ENCODE measurements at places on chromosomes 16 and 17.

DNA sequence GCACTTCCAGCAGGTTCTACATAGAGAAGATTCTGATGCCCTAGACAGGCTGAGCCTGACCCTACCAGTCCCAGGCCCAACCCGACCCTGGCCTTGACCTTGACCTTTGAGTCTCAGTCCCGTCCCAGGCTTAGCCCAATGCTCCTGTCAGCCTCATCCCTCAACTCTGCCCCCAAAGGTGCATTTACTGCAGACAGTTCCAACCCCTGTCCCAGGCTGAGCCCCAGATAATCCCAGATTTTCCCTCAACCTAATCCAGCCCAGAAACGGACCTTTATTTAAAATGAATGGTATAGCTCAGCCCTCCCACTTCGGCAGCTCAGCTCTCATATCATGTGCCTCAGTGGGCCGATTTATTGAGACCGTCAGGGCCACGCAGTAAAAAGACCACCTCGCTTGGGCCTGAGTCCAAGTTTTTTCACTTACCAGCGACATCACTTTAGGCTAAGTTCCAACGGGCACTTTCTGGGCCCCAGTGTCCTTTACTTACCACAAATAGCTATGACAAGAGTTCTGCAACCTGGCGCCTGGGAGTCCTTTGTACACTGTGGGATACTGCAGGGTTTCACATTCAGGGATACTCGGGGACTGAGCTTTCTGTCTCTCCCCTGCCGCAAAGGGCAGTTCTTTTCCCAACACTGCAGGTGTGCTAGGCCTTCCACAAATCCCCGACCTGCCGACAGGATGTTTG lies 89.5 kb downstream of the WSCD1 start:
- no peak for DNase-seq

- DNase-seq, result no peak
Measured at GRCh38 chr16:76195056-76195455, 82.1 kb upstream of the CNTNAP4 start.

DNA sequence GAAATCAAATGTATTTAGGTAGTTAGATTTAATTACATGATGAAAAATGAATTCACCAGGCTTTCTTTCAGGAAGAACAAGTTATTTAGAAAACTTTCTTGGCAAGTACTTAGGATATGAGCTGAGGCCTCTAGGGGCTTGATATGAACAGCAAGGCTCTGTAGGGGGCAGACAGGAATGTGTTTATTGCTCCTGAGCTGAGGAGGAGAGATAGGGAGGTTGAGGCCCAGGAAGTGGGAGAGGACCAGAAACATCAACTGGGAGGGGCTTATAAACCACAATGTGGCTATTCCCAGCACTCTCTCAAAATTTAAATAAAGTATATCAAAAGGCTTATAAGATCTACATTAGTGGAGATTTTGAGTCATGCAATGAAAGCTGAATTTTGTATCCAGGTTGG lies 154.0 kb upstream of the MAF start:
- DNase-seq, result no peak

DNA sequence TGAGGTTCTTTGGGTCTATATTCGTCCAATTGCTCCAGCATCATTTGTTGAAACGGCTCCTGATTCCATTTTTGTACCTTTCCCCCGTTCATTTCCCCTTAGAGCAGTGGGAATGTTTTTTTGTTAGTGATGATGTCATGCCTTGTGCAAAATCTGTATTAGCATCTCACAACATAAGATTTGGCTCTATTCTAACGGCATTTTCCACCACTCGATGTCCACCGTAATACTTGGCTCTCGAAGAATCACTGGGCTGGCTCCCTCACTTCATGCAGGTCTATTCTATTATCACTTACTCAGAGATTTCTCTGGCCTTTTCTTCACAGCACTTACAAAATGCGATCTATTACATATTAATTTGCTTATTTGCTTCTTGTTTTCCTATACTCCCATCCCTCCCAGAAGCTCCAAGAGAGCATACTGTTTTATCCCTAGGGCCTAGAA lies 571 bp upstream of the NME1 start:
- no peak for DNase-seq

DNA sequence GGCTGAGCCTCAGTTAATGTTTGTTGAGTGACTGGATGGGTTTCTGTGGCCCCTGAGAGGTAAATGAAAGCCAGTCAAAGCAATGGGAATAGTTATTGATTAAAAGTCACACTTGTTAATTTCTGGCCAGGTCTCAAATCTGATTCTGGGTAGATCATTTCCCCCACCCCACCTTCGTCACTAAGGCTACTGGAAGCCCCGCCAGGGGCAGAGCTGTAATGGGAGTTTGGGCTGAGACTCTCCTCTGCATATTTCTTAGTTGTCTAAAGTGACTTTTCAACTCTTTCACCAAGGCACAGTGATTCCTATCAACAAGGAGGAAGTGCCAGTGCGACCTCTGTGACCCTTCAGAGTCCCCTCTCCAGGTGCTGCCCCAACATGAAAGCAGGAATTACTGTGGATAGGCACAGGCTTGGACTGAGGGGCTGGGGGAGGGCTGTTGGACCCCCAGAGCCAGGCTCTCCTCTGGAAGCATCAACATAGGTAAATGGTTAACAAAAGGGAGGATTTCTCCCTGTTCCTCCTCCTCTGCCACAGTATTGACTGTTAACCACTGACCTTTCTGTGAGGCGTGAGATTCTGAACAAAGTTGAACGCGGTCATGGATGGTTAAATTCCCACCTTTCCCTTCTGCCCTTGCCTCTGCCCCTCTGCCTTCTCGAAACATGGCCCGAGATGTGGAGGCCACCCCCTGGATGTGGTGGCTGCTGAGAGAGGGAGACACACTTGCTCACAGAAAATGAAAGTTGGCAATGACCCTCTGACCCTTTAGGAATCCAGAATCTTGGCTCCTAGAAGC lies 20.8 kb upstream of the TBX2 start:
- no peak for DNase-seq

DNA sequence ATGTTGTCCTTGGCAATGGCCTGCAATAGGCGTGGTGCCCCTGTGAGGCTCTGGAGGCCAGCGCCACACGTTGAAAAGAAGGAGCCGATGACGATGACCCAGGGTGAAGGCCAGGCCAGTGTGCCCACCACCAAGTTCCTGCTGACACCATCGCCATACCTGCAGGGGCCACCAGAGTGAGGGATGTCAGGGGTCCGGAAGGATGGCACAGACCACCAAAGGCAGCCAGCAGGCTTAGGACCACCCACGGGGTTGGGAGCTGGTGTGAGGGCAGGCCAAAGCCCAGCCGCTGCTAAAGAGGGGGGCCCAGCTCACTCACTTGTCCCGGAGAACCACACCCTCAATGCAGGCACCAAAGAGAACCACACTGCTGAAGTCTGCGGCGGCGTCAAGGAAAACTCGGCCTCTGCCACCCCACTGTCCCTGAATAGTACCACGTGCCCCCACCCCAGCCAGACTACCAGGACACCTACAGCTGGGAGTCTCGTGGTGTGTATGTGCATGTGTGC lies 6.5 kb upstream of the LCAT start:
- DNase-seq, result no peak

DNA sequence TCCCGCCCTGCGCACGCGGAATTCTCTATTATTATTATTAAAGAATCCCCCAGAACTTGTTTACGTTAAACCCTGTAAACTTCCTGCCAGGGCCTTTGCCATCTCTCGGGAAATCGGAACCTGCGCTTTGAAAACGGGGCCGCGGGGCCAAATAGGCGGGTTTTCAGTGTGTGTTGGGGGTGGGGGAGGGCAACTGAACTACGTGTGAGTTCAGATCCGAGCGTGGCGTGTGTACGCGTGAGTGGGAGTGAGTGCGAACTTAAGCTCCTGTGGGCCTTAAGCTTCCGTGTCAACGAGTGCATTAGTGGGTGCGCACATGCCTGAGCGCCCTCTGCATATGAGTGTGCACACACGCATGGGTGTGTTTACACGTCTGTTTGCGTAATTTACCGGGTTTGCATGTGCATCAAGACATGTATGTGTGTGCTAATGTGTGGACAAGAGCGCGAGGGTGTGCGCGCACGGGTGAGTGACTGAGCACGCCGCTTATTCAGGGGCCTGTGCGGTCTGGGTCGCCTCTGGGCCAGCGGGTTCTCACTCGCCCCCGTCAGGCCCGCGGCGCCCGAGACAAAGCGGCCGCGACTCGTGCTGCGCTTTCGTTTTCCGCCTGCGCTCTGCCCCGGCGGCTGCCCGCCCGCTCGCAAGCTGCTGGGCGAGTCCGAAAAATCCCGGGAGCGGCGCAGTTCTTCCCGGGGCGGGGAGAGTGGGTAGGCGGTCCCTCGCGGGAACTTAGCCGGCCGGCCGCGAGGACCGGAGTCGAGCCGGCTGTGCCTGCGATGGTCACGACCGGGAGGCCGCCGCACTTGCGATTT lies 1.2 kb upstream of the FOXF1 start:
- no peak for DNase-seq

- peak; percentile 73 for DNase-seq
Measured at GRCh38 chr17:42116705-42117396, 4.3 kb downstream of the KAT2A start.

DNA sequence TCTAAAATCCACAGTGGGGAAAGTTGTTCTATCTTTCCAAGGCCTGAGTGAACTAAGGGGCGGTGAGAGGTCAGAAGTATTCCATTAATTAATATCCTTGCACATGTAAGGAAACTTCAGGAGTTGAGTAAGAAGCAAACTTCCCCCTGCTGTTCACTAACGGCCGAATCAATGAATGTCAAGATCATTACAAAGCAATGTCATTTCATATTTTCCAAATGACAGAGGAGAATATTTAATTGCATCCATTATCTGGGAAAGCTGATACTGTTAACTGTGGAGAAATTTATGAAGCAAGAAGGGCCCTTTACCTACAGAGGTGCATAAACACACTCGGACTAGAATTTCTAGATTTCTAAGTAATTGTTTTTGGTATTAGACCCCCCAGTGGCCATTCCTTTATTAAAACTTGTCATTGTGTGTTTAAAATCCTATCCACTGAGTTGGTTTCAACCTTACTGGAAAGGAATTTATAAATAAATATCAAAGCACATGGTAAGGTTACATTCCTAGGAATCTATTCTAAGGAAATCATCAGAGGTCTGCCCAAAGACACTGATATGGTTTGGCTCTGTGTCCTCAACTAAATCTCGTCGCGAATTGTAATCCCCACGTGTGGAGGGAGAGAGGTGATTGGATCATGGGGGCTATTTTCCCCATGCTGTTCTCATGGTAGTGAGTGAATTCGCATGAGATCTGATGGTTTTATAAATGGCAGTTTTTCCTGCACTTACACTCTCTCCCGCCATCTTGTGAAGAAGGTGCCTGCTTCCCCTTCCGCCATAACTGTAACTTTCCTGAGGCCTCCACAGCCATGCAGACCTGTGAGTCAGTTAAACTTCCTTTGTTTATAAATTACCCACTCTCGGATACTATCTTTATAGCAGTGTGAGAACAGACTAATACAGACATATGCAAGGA lies 20.4 kb upstream of the SMURF2 start:
- DNase-seq, result no peak

DNA sequence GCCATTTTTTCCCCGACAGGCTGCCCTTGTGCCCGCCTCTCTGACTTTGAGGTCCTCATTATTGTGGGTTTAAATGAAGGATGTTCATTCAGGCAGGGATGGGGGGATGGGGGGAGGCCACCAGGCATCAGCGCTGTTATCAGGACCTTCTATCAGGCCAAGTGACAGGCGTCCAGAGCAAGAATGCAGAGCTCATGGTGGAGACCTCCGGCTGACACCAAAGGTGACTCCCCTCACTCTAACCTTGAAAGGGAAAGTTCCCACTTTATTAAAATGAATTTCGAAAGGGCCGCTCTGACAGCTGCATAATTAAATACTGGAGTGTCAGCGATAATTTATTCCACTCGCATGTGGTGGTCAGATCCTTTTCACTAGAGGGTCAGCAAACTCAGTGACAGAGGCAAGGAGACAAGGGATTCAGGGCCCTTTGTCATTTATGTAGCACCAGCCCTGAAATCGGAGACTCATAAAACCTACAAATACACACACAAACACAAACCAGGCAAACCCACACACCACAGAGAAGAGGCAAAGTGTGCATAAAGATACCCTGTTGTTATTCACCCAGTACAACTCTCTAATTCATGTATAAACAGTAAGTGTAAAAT lies 436.0 kb downstream of the MAF start:
- DNase-seq, result no peak

DNA sequence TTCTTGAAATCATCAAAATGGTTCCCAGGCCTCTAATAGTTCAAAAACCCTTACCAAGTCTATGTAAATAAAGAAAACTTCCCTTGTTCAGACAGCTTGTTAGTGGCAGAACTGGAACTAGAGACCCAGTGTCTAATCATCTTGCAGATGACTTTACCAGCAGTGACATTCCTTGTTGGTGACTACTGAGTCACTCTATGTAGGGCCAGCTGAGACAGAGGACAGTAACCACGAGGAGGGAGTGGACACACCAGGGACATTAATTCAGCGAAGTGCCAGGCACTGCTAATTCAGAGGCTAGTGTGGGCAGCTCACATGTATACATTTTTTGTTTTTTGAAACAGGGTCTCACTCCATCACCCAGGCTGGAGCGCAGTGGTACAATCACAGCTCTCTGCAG lies 6.1 kb upstream of the HEATR3 start:
- no peak for DNase-seq

DNA sequence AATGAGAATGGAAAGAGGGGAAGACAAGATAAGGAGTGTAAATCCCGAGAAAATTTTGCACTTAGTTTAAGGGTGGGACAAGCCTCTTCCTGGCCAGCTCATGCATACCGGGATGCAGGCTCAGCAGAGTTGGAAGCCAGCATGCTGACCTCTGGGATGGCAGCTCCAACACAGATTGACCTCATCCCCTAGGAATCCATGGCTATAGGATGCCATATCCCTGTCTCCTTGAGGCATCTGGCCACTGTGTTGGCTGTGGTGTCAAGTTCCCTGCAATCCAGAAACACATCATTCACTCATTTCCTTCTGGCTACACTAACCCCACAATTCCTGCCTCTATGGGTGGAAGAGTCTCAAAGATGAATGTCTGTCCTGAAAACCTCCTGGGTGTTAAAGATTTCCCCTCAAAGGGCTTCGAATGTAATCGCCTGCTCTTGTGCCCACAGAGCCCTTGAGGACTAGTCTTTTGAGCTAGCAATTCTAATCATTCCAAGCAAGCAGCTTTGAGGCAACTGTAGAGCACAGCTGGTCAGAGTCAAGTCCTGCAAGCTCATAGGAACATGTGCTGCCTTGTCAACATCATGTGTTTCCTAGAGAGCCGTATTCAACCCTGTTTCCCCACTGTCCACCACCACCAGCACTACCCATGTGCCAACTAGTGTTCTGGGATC lies 141.4 kb downstream of the PMP22 start:
- DNase-seq, result no peak

Data from stimulated activated naive B cell treated with anti-CD40 and anti-IgM and Interleukin-4, amounts not matched to agents 10 μg/mL and 1 μg/mL and 100 μg/mL, for 72 hours (primary cell).